ENCODE measurements at places on chromosomes 7 and 10.
A peak's percentile ranks its signal among the peaks of the same experiment; 100 is the strongest.

DNA sequence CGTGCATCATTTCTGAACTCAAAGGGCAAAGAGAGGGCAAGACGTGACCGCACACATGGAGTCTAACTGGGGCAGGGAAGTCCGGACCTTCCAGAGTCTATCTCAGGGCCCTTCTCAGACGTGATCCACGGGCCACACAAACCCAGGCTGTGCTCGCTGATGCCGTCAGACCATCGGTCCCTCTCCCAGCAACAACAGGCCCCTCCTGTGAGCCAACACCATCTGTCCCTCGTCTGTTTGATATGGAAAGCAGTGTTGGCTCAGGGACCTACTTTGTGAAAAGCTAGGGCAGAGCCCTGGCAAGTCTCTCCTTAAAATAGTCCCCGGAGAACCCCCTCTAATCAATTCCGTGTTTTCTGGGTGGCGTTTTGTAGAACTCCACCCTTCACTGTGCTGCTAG lies 208.8 kb downstream of the TCERG1L start:
- DNase-seq, result no peak

GRCh38 chr7:44324481-44325200 lies 753 bp downstream of the CAMK2B start:
- no peak for DNase-seq

GRCh38 chr7:142632271-142633134 lies 116.8 kb upstream of the PRSS1 start:
- DNase-seq, result peak; percentile 27

DNA sequence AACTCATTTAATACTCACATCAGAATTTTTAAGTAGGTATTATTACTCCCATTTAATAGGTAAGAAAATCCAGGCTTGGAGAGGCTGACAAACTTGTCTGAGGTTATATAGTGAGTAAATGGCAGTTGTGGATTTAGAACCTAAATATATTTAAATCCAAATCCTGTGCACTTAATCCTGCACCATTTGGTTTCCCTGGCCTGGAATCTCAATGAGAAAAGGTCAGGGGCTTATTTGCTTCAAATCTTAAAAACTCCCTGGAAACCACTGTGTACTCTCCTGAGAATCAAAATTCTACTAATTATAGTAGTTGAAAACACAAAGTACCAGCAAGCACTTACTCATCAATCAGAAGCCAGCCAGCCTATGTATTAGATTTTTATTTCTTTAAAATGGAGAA lies 97.7 kb downstream of the DNMBP start:
- DNase-seq, result no peak

GRCh38 chr7:139505563-139505962 lies 17.9 kb upstream of the CLEC2L start:
- no peak for DNase-seq

DNA sequence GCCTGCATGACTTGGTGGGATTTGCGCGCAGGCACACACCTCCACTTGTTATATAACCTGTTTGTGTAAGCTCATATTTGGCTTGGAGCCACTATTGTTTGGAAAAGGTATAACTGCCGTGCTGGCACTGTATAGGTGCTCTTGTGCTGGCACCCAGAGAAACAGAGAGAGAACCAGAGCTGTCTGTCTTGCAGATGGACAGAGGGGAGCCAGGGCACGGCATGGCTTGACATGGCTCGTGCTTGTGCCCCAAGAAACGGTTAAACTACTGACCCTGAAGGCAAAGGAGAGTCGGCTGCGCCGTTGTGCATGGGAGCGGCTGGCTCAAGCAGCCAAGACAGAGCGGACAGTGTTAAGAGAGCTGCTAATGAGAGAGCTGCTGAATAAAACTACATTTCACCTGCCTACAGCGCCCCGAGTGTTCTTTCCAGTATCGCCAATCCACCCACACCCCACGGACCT lies 23.2 kb downstream of the RAPGEF5 start:
- DNase-seq, result no peak
